Smooth muscle cell of trachea (primary cell): ENCODE measurements at places on chromosomes 3 and 15. TPM values are rescaled to one million over a fixed set of nuclear protein-coding genes. Genes with fewer than 3 reads are reported as not detected.

ETV5 gene
- 25.8 and 36.5 TPM in 2 replicates for total RNA-seq

CHRNA5 gene
- 0.33 and 1.5 TPM in 2 replicates for total RNA-seq

POTEB gene
- total RNA-seq: not detected in 2 replicates

PRICKLE2 gene
- total RNA-seq: 40.7 and 42.8 TPM in 2 replicates

TLR9 gene
- under 0.01 and 0.17 TPM in 2 replicates for total RNA-seq

RPS17 gene
- 1,023 and 1,497 TPM in 2 replicates for total RNA-seq

RYR3 gene
- not detected in 2 replicates for total RNA-seq

TRH gene
- total RNA-seq: not detected in 2 replicates

PFN2 gene
- 273 and 347 TPM in 2 replicates for total RNA-seq

SAMD7 gene
- not detected in 2 replicates for total RNA-seq

ARGFX gene
- not detected in 2 replicates for total RNA-seq

LRRK1 gene
- 23.9 and 28.0 TPM in 2 replicates for total RNA-seq

MESP2 gene
- 0.58 and 1.3 TPM in 2 replicates for total RNA-seq

SAXO2 gene
- total RNA-seq: 0.44 and 0.50 TPM in 2 replicates

SPTSSB gene
- total RNA-seq: 0.33 and 0.58 TPM in 2 replicates
